ENCODE measurements at places on chromosomes 2 and 18.

- DNase-seq: no peak
Observed at GRCh38 chr2:47457268-47457667, 54.3 kb downstream of the MSH2 start.

DNA sequence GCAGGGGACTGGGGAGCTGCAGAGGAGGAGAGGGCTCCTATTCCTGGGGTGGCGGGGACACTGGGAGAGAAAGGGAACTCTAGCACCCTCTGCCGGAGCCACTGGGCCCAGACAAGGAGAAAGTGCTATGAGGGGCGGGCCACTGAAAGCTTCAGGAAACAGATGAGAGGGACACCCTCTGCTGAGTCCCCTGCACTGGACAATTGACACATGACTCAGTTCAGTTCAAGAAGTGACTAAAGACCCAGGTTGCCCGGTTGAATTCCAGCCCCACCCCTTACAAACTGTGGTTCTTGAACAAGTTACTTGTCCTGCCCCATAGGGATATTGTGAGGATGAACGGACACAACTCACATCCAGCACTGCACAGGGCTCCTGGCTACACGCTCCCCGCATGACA lies 5.0 kb downstream of the RUFY4 start:
- peak; percentile 49 for DNase-seq

- DNase-seq: no peak
Observed at GRCh38 chr18:37900326-37900725, 334.7 kb upstream of the CELF4 start.

DNA sequence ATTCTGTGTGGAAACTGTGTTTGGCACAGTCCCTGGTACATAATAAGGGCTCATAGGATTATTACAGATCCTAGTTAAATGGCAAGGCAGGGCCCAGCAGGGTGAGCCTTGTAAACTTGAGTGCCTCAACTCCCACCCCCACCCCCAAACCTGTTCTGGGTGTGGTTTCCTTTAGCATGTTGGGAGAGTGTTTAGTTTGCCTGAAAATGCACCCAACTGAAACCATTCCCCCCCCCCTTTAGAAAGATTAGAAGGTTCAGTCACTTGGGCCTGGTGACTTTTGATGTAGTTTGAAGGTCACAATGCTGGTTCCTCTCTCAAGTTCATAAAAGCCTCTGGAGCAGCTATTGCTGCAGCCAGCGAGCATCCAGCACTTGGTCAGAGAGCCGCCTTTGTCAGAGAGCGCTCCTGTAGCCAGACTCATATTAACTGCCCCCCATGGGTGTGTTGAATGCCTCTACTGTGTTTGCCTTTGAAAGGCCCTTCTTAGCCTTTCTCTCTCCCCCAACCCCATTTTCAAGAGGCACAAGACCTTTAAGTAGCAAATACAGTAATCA lies 113.7 kb downstream of the SPTBN1 start:
- no peak for DNase-seq

DNA sequence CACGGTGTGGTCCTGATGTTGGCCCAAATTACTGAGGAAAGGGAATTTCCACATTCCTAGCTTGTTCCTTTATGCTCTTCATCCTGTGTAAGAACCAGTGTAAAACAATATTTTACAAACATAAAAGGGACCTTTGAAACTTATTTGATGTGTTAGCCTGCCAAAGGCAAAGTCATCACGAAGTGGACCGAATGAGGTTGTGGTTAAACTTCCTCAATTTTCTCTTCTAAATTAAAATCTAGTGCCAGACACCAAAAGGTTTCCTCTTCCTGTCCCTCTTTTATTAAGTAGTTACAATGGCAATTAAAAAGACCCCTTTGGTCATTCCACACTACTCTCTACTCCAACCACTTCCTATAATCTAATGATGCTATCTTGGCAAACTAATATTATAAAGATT lies 279.8 kb downstream of the AFF3 start:
- DNase-seq: no peak

DNA sequence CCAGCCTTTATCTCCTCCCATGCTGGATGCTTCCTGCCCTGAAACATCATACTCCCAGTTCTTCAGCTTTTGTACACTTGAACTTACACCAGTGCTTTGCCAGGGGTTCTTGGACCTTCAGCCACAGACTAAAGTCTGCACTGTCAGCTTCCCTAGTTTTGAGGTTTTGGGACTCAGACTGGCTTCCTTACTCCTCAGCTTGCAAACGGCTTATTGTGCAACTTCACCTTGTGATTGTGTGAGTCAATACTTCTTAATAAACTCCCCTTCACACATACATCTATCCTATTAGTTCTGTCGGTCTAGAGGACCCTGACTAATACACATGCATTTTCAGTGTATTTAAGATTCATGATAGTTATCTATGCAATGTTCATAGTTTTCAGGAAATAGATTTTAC lies 35.8 kb upstream of the ZNF804A start:
- DNase-seq: no peak

- DNase-seq: no peak
Observed at GRCh38 chr2:36973320-36973719, 7.0 kb upstream of the STRN start.

- DNase-seq: no peak
Observed at GRCh38 chr18:25787276-25787675, 303.1 kb downstream of the SS18 start.

DNA sequence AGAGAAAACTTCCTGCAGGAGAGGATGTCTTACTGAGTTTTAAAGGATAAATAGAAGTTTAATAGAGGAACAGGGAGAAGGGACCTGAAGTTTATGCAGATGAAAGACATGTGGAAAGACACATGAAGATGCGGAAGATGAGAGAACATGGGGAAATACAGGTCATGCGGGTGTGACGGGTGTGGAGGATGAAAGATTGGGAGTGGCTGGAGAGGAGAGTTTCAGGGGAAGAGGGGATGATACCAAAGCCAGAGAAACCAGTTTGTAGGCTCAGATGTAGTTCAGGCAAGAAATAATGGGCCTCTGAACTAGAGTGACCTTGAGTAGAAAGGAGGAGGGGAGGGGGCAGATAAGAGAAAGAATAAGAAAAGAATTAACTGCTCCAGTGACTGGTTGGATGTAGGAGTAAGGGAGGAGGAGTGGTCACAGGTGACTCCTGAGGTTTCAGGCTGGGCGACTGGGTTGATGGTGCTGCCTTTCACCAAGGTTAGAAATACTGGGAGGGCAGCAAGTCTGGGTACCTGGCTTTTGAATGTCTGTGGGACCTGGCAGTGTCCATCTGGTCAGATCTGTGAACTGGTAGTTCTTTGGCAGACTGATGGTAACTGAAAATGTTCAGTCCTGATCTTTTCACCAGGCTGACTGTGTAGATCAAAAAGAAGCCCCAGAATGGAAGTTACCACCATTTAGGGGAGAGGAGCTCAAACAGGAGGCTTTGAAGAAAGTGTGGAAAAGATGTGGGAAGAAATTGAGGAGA lies 69.4 kb downstream of the TET3 start:
- DNase-seq: no peak

DNA sequence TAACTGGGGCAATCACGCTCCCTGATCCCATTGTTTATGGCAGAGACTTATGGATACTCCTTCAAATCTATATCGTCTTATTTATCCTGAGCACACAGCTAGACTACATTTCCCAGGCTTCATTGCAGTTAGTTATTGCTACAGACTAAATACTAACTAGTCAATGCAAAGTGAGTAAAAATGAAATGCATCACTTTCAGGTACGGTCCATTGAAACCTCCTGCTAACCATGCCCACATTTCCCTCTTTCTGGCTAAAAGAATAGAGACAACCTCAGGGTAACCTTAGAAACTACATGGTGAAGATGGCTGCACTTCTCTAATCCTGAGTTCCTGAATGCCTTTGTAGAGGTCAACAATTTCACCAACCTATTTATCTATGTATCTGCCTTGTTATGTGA lies 437.4 kb downstream of the EPHA4 start:
- no peak for DNase-seq

DNA sequence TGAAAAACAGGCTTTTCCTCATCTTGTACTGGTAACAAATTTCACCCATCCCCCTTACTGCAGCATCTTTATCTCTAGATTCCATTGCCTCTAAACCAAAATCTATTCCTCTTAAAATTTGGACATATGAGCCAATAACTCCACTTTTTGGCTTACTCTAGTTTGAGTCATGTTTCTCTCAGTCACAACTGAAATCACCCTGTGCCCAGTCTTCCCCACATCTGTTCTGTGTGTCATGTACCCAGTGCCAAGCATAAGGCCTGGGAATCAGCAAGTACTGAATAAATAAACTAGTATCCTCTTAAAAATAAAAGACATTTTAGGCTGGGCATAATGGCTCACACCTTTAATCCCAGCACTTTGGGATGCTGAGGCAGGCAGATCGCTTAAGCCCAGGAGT lies 20.8 kb upstream of the CHN1 start:
- DNase-seq: no peak

DNA sequence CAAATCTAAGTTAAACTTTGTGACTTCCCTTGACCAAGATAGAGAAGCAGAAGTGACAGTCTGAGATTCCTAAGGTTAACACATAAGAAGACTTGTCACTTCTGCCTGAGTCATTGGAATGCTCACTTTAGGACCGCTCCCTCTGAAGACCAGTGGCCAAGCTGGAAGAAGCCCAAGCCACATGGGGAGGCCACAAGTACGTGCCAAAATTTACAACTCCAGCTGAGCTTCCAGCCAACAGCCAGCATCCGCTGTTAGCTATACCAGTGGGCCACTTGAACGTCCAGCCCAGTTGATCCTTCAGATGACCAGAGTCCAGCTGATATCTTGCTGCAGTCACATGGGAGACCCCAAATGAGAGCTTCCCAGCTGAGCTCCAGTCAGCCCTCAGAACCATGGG lies 18.1 kb upstream of the ANTXR1 start:
- DNase-seq: no peak

DNA sequence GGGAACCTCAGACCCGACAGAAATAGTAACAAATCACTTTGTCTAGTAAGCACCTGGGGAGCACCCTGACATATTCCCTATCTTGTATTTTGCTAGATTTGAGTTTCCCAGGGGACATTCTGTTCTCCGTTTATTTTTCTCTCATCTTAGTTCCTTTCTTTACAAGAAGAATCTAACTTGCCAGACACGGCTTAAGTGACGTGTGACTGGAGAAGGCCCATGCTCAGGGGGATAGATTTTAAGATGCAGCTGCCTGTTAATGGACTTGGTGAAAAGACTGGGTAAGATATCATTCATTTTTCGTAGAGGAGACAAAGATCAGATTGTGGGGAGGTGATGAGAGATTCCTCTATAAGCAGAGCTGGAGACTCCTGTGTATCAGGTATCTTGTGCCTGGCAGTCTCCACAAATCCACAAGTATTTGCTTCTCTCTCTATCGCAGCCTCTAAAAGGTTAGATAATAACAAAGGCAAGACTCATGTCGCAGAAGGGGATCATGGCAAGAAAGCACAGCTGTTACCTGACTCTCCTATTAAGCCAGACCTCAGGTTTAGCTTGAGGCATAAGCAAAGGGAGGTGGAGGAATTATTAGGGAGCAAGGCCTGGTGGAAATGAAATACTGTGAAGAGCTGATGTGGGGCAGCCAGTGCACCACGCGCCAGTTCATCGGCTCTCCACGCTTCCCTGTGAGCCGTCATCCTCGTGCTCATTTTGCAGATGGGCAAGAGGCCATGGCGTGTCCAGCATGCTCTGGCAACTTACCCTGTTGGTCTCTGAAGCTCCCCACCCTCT lies 347.2 kb upstream of the TNP1 start:
- DNase-seq: no peak

DNA sequence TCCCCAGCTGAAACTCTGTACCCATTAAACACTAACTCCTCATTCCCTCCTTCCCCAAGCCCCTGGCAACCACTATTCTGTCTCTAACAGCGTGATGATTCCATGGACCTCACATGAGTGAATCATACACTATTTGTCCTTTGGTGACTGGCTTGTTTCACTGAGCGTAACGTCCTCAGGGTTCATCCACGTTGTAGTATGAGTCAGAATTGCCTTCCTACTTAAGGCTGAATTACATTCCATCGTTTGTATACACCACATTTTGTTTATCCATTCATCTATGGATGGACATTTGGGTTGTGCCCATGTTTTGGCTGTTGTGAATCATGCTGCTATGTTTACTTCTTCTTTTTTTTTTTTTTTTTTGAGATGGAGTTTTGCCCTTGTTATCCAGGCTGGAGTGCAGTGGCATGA lies 19.6 kb upstream of the CABLES1 start:
- DNase-seq: no peak

GRCh38 chr2:158197940-158198339 lies 96.3 kb downstream of the UPP2 start:
- DNase-seq: no peak

DNA sequence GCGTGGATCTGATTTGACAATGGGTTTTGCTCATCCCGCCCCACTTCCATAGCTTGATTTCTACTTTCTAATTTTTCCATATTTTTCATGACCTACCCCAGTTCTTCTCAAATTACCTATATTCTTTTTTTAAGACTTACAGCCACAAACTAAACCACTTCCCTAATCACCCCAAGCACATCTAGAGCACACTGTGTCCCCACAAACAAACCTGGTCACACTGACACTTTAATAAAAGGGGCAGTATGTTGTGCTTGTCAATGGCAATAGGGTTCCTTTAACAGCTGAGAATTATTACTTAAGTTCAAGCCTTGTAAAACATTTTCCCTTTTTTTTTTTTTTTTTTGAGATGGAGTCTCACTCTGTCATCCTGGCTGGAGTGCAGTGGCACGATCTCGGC lies 47.1 kb downstream of the MREG start:
- DNase-seq: no peak

GRCh38 chr2:196390243-196391148 lies 219.1 kb upstream of the STK17B start:
- no peak for DNase-seq

GRCh38 chr18:53566626-53567025 lies 657.8 kb downstream of the MBD2 start:
- no peak for DNase-seq

- DNase-seq: no peak
Observed at GRCh38 chr2:54228945-54229344, 27.1 kb downstream of the TSPYL6 start.

DNA sequence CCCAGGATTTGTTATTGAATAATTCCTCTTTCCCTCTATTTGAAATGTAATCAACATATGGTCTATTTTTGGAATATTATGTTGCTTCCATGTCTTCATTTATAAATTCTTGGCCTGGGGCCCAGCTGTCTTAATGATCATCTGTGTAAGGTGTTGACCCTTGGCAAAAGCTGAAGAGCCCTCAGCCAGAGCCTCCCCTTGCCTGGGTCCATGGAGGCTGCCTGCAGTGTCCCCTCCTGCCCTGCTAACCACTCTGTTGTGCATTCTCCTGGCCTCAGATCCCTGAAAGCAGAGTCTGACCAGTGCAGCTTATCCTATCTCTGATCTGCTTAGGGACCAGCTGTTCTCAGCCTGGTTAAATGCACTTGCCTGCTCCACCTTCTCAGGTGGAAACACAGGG lies 226.1 kb upstream of the APCDD1 start:
- DNase-seq: no peak

All from activated T-cell treated with anti-CD3 and anti-CD28 coated beads, Interleukin-2, amount 50 U/mL, for 48 hours (primary cell).